A549 (cell line): ENCODE measurements at places on chromosomes 12 and 14.

DNA sequence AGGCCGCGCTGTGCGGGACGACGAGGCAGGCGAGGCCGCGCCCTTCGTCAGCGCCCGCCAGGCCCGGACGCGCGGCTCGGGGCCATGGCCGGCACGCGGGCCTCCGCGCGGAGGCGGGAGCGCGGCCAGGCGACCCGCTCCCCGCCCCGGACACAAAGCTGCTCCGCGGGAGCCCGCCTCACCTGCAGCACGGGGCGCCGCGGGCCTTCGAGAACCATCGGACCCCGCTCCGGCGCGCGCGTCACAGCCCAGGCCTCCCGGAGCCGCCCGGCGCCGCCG lies 342 bp downstream of the DICER1 start:
- peak; percentile 17 for DNase-seq

GRCh38 chr12:53538209-53538689 lies 31.0 kb upstream of the NPFF start:
- DNase-seq, result no peak

GRCh38 chr14:75515629-75515996 lies 6.7 kb upstream of the BATF start:
- DNase-seq, result no peak

GRCh38 chr14:67491741-67492507 lies 3.4 kb upstream of the TMEM229B start:
- DNase-seq, result no peak

GRCh38 chr14:55752580-55753390 lies 172.8 kb downstream of the KTN1 start:
- peak; percentile 19 for DNase-seq

DNA sequence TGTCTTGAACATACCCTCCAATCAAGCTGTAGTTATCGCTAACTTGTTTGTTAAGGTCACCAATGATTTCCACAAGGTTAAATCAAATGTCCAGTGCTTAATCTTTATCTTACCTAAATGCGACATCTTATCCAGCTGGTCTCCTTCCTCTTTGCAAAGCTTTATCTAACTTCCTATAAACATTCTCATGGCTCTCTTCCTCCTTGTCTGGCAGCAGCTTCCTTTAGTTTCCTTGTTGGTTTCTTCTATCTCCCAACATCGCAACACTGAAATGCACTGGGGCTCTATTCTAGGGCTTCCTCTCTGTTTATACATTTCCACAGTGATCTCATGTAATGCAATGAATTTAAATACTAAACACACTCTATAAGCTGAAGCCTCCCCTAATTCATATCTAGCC lies 28.7 kb downstream of the UBE2N start:
- DNase-seq, result no peak

GRCh38 chr14:91038439-91038838 lies 22.0 kb downstream of the RPS6KA5 start:
- DNase-seq, result no peak

- peak; percentile 58 for DNase-seq
Measured at GRCh38 chr12:46933947-46934346, 108.2 kb upstream of the SLC38A4 start.

DNA sequence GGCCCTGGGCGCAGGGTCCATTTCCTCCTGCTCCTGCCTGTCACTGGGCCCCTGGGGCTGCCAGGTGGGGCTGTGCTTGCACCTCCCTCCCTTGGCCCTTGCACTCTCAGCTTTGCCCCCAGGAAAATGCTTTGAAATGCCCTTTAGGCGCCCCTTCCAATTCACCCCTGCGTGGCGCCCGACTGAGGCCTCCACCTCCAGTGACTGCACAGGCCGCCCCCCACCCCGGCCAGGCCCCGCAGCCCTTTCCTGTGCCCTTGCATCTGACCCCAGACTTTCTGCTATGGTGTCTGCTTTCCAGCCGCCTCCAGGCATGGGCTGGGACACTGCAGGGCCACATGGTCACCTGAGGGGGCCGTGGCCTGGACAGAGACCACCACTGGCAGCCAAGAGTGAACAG lies 17.4 kb downstream of the DDX54 start:
- no peak for DNase-seq

DNA sequence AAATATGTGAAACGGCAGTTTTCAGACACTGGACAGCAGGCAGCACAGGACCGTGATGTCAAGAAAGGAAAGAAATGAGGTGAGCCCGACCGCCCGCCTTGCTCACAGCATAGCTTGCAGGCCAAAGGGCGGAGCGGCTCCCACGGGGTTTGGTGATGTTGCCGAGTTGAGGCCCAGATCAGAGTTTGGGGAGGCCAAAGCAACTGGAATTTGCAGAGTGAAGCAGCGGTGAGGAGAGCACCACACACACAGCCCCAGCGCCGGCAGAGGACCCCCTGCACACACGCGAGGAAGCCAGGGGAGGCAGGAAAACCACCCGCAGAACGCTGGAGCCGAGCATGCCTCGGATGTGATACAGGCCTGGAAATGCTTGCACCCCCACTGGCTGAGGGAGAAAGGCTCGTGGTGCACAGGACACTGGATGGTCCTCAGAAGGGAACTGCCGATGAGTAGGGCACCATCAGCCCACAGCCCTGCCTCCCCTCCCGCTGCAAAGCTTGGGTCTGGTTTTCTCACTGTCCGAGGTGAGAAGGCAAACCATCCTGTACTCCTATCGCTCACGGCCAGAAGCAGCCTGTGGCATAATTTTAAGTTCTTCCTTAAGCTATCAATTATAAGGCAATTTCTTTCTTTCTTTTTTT lies 25.7 kb upstream of the PLD4 start:
- DNase-seq, result no peak

DNA sequence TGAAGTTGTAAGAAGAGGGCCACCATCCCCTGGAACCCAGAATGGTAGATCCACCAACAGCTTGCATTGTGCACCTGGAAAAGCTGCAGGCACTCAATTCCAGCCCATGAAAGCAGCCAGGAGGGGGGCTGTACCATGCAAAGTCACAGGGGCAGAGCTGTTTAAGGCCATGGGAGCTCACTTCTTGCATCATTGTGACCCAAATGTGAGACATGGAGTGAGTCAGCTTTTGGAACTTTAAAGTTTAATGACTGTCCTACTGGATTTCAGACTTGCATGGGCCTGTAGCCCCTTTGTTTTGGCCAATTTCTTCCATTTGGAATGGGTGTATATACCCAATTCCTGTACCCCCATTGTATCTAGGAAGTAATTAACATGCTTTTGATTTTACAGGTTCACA lies 50.8 kb downstream of the SLC16A7 start:
- no peak for DNase-seq

DNA sequence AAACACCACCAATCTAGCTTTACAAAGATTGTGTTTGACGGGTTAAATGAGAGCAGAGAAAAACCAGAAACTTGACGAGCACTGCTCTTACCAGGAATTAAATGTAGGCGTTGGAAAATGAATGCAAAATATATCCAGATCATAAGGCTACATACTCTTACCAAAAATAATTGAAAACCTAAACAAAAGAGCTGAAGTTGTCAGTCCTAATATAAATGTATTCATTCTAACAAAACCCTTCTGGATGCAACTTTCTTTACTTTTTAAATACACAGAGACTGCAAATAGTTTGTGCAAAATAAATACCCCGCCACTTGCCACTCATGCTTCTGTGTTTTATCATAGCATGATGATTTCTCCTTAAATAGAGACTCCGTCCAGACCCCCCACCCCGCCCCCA lies 32.7 kb downstream of the RAD9B start:
- no peak for DNase-seq

DNA sequence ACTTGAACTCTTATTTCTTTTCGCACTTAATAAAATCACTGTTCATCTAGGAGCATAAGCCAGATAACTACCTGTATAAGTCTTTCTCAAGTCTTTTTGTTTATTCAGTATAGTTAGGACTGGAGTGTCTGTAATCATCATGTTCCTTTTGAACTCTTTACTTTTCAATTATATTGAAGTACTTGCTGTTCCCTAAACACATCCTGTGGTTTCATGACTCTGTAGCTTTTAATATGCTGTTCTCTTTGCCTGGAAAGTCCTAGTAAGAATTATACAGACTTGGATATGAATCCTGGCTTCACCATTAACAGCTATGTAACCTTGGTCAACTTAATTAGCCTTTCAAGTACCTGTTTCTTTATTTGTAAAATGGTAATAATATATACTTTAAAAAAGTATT lies 88.2 kb downstream of the CCDC91 start:
- no peak for DNase-seq

GRCh38 chr12:20453756-20454310 lies 85.5 kb downstream of the PDE3A start:
- no peak for DNase-seq

GRCh38 chr12:34205401-34205800 lies 183.1 kb downstream of the ALG10 start:
- DNase-seq, result no peak

DNA sequence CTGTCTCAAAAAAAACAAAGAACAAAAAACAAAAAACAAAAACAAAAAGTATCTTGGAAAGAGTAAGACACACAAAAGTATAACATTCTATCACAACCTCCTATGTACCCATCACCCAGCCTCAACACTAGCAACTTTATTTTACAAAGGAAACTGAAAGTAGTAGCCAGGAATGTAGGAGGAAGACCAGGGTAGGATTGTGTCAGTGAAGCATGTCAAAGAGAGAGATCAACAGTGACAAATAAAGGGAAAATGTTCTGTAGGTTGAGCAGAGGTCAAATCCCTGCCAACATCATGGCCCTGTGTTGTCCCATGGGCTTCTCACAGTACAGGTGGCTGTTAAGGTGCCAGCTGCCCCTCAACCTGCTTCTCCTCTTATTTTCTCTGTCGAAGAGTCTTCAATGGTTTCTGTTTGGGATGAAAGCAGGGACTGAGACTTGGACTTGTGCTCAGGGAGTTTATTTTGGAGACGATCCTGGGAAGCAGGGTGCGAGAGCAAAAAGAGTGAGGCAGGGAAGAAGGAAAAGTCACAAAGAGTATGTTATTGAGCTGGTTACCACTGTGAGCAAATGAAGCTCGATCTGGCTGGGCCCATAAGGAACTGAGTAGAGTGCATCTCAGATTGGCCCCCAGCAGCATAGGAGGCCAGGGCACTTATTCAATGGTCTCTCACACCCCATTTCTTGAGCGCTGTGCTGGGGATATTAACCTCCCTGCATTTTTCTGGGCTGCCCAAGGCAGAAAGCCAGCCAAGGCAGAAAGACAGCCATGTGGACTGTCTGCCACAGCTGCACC lies 29.4 kb upstream of the CTDSP2 start:
- no peak for DNase-seq

- no peak for DNase-seq
Measured at GRCh38 chr12:71442567-71442931, 3.0 kb downstream of the LGR5 start.

- no peak for DNase-seq
Measured at GRCh38 chr12:21528953-21529352, 2.9 kb downstream of the SPX start.

DNA sequence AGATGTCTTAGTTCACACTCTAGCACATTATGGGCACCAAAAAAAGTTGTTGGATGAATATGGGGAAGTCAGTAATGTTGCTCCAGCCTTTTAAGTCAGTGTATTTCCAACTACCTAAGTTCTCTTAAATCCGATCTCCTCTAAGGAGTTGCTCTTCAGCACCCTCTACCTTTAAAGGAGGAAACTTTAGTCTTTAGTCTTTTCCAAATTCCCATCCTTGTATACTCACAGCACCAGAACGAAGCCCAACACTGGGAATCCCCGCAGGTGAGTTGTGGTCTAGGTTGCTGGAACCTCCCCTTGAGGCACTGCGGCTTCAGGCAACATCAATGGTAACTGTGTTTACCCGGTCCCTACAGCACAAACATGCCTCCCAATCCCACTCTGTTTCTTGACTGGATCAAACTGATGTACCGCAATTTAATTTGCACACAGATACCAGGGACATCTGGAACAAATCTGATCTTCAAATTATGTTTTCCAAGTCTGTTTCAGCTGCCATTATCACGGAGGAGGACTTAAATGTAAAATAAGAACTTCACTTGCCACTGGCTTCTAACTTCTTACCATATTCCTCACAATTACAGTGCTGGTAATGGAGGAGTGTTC lies 179.0 kb downstream of the FOXN3 start:
- no peak for DNase-seq

- DNase-seq, result no peak
Measured at GRCh38 chr12:49776858-49777257, 35.5 kb downstream of the TMBIM6 start.

GRCh38 chr14:90864741-90865140 lies 48.5 kb upstream of the TTC7B start:
- DNase-seq, result no peak

GRCh38 chr12:131984334-131984733 lies 34.6 kb downstream of the EP400 start:
- no peak for DNase-seq

DNA sequence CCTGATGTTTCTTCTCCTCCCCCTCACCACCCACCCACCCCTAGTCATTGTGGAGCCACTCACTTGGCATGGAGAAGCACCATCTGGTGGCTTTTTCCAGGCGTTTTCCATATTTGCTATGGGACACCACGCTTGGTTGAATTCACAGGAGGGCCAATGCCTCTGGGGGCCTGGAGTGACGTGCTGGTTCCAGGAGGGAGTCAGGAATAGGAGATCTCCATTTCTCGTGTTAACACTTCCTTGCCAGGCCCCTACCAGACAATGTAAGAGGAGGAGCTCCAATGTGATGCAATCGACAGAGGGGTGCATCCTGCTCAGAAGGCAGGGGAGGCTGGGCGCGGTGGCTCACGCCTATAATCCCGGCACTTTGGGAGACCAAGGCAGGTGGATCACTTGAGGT lies 21.6 kb upstream of the TESC start:
- no peak for DNase-seq

DNA sequence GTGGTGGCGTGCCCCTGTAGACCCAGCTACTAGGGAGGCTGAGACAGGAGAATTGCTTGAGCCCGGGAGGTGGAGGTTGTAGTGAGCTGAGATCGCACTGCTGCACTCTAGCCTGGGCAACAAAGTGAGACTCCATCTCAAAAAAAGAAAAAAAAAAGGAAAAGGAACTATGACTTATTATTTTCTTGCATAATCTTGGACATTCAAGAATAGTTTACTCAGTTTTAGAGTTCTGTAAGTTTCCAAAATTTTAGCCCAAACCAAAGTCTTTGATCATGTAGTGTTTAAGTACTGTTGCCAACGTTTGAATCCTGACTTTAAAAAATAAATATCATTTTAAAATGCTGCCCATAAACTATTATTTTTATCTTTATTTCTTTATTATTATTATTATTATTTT lies 6.2 kb downstream of the PSMA6 start:
- no peak for DNase-seq
